T-helper 1 cell (primary cell): ENCODE measurements at places on chromosomes 7 and 10.

DNA sequence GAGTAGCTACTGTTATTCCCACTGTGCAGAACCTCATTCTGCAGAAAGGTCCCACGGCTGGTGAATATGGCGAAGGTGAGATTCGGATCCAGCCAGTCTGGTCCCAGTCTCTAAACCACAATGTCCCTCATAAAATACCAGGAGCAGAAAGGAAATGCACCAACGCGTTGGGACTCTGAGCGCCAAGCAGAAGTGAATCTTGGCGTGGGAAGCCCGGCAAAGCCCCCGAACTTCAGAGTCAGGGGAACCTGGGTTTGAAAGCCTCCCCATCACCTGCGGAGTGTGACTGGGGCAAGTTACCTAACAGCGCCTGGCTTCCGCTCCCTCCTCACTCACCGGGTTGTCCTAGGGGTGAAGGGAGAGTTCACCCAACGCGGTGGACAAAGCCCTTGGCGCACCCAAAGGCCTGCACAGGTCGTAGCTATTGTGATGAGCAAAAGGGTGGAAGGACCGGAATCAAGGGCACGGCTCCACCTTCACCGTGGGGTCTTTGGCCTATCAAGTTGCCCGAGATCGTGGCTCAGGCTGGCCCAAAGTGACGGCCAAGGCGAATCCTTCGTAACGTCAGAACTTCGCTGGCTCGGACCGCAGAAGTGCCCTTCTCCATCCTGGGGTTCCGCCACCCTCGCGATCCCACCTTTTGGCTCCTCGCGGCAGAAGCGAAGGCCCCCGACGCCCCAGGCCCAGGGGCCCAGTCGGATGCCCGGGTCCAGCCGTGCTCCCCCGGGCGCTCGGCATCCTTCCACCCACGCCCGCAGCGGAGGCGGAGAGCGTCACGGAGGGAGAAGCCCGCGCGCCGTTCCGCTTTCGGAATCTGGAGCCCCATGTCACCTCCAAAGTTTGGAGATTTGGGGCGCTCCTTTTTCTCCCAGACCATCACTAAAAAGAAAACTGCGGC, 811 bp downstream of the RGS10 start:
- peak; percentile 52 for DNase-seq

DNA sequence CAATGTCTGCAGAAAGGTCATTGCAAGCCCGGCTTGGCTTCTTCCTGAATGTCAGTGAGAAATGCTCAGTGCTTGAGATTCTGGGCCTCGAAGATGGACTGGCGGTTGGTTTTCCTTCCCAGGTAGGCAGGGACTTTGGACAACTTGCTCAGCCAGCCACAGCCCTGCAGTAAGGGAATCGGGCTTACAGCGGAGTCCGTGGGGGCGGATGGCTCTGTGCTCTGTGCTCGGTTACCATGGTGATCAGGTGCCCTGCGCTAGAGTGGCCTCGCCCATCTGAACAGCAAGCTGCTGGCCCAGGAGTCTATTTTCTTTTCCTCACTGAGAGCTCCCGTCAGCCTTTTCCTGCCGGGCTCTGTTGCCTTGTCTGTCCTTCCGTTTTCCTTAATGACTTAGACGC, 77.8 kb upstream of the SH2B2 start:
- DNase-seq, result no peak

GRCh38 chr7:50718311-50718710, 64.4 kb downstream of the GRB10 start:
- no peak for DNase-seq

GRCh38 chr7:119572132-119572531, 700.8 kb upstream of the KCND2 start:
- no peak for DNase-seq

DNA sequence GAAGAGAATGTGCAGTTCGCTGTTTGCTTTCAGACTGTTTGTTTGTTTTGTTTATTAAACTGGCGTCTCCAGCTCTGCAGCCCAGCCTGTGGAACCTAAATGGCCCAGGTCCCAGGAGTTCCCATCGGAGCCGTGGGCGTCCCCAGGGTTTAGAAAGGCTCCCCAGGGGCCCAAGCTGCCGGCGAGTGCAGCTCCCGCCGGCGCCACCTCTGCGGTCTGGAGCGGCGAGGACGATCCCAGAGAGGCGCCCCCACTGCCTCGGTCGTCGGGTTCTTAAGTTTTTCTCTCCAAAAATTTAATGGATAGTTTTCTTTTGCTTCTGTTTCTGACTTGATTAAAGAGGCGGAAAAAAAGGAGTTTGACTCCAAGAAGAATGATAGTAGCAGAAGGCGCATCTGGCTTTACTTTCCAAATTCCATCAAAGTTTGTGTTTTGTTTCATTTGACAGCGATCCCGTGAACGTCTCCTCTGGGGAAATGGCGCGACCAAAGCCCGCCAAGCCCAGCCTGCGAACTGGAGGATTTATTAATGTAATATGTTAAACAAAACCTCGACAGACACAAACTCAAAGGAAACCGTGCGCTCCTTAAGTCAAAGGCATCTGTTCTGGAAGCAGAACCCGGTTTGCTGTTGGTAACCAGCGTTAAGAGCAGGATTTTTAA, 718 bp upstream of the FZD1 start:
- no peak for DNase-seq

- DNase-seq, result no peak
Observed at GRCh38 chr10:132176623-132177500, 9.9 kb upstream of the DPYSL4 start.

DNA sequence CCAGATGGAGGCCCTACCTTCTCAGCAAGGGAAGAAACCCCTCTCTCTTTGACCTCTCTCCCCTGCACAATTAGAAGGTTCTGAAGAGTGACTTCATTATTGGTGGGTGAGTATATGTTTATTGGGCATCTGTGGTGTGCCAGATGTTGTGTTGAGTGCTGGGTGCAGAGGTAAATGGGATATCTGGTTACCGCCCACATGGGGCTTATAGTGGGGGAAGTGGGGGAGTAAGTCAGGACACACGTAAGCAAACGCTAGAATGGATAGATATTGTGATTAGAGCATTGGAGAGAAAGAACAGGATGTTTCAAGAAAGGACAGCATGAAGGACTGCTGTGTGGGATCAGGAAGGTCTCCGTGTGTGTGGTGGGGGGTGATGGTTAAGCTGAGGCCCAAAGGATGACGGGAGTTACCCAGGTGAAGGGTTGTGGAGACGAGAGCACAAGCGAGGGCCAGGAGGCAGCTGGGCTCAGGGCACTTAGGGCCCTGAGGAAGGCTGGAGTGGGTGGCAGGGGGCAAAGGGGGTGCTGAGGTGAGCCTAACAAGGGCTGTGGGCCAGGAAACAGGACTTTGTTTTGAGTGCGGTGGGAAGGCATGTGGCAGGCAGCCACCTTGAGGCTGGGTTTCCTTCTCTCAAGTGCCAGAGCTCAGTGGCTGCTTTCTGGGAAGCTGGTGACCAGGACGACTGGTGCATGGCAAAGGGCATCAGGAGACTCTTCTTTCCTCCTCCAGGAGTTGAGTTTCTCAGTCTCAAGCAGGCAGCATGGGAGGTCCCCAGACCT, 299.9 kb downstream of the RPS24 start:
- DNase-seq, result no peak

GRCh38 chr10:71939304-71939703, 24.9 kb upstream of the CHST3 start:
- no peak for DNase-seq
